Activated naive CD4-positive, alpha-beta T cell treated with anti-CD3 and anti-CD28 coated beads, Interleukin-2, amount 50 U/mL, for 72 hours (primary cell): ENCODE measurements at places on chromosomes 11 and 22.

DNA sequence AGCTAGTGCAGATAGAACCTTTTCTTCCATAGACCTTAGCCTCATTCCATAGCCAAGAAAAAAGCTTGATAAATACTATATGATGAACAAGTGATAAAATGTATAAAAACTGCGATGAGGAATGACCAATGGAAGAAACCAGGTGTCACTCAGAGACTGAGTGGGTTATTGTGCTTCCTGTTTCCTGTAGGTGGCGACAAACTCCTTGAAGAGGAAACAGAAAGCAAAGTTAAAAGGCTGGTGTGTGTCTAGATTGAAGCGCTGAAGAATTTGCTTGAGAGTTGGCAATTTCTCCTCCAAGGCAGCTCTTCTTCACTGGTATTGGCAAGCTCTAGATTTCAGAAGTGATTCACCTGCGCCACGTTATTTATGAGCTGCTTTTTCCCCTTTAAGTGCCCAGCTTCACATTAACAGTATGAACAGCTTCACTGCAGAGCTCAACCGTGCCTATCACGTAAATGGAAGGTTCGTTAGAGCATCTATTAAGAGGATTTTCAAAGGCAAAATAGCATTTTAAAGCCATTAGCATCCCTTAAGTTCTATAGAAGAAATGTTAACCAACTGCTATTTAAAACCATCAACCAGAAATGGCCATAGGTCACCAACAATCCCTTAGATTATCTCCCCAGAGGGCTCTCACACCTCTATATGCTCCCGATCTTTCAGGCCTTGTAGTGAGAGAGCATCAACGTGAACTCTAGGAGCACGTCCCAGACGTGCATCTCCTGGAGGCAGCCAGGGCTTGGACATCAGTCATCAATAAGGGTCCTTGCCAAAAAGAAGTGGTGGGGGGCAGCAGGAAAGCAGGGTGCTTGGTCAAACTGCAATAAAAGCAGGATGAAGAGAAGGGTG, 179.4 kb downstream of the CADM1 start:
- DNase-seq = no peak

DNA sequence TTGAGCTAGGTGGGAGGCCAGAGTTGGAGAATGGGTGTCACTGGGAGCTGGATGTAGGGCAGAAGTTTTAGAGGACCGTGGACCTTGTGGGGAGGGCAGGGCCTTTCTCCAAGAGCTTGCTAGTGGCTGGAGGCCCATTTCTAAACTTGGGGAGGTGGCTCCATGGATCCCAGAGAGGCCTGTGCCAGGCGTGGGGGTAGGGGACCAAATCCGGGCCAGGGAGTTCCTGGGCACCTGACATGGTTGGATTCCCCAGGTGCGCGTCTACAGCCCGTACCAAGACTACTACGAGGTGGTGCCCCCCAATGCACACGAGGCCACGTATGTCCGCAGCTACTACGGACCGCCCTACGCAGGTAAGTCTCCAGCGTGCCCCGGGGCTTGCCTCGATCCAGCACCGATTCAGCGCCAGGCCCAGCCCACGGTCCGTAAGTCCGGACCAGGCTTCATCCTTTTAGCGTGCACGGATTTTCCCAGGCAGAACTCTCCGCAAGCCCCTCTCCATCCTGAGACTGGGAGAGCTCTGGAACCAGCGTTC, 14.2 kb downstream of the PLEKHB1 start:
- no peak for DNase-seq

GRCh38 chr22:36977401-36977861, 41.8 kb downstream of the TST start:
- DNase-seq = peak; percentile 70

DNA sequence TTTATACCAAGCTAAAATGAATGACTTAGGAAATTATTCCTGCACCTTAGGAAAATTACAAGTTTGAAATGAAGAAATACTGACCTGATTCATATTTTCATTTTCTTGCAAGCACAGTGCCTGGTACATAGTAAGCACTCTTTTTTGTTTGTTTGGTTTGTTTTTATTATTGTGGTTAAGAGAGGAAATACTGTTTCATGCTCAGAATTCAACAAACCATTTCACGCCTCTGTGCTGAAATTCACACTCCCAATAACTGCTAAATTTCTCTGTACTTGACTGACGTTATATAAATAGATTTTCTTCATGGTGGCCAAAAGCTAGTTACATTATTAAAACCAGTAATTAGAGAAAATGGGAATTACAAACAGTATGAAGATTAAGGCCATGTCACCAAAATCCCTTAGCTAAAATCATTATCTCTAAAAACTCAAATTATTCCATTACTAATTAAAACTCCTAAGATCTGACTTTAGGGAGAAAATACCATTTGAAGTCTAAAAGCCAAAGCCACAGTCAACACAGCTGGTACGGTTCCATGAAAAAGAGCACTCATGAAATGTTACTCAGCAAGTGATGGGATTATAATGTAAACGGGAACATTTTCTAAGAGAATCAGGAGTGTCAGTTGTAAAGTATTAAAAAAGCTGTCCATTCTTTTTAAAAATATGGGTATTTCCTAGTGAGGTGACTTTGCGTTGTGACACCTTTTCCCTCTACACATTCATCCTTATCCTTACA, 77.8 kb upstream of the DDI1 start:
- DNase-seq = no peak

GRCh38 chr11:2777386-2777785, 77.6 kb upstream of the KCNQ1OT1 start:
- DNase-seq = no peak

DNA sequence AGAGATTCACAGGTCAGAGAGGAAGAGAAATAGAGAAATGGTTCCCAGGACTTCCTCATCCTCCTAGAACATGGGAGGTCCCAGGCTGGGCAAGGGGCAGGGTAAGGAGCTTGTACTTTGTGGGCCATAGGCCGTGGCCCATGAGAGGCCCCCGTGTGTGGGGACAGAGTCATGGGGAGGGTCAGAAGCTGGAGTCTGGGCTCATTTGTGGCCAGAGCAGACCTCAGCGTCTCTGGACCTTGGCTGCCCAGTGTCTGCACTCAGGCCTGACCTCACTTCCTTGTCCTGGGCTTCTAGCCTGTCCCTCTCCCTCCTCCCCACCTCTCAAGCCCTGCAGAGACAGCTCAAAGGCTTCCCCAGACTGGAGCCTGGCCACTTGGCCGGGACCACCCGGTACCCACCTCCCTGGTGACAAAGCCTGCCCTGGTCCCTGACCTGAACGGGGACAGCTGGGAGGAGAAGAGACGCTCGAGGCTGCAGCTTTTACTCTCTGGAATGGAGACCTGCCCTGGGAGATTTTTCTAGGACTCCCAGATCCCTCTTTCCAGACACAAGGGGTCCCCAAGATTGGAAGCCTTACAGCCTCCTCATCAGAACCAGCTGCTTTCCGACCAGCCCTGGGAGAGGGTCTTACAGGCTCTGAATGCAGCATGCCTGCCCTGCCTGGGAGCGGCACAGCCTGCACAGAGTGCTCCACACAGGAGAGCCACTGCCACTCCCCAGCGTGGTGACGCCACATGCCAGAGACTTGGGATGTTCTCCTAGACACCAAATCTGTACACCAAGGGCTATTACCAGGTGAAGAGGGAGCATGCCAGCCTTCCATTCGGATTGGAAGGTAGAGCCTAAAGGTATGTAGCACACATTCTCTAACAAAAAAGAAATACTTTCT, 569.0 kb upstream of the B3GAT1 start:
- DNase-seq = no peak

GRCh38 chr11:114478768-114479167, 39.5 kb downstream of the REXO2 start:
- DNase-seq = no peak

DNA sequence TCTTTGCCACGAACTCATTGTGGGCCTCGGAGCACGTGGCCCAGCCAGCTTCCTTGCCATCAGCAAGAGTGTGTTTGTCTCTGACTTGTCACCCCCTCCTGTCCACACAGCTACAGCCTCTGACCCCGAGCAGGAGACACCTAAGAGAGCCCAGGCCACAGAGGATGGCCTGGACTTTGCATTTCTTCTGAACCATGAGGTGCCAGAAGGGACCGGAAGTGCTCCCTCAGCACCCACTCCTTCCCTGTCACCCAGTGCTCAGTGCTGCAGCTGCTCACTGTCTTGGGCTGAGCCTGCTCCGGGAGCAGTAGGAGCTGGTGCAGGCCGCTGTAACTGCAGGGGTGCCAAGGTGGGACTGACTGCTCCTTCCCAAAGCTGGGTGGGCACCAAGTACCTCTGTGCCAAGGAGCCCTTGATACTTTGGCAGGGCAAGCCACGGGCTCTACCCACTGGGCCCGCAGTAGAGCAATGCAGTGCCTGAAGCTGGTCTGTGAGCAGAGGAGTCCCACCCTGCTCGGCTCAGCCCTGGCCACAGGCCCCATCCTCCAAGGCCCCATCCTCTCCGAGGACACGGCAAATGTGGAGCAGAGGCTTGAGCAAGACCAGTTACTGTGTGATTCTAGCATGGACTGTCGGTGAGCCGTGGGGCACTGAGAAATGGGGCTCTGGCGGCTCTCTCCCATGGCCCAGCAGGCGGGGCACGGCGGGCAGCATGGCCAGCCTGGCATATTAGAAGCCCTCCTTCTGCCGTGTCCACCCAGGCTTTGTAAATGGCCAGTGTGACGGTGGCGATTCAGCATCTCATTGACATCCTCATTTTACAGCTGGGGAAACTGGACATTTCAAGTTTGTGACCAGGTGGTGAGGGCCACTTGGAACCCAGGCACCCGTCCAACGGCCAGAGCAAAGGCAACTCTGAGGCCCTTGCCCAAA, 6.3 kb downstream of the GRK2 start:
- no peak for DNase-seq

DNA sequence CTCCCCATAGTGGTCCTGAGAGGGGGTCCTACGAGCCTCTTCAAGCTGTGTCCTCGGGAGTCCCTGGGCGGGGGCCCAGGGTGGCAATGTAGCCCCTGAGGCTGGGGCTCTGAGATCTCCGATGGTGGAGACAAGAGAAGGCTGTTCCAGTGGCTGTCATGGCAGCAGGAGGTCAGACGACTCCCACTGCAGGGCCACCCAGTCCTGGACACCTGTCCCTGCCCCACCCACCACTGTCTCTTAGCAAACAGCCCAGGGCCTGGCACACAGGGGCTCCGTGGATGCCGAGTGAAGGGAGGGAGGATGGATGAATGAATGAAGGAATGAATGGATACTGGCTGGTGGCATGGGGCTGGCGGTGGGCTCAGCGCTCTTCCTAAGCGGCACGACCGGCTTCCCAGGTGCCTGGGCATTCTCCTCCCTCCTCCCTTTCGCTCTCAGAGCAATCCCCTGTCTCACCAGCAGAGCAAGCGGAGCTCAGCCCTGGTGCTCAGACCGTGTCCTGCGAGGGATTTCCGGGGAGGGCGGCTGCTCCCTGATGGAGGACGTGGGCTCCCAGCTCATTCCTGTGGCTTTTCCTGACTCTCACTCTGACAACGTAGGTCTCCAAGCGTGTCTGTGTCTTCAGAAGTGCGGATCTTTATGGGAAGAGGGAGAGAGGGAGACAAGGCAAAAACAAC, 1272.6 kb downstream of the BRD1 start:
- no peak for DNase-seq

GRCh38 chr22:40033586-40034380, 39.0 kb downstream of the FAM83F start:
- DNase-seq = no peak

DNA sequence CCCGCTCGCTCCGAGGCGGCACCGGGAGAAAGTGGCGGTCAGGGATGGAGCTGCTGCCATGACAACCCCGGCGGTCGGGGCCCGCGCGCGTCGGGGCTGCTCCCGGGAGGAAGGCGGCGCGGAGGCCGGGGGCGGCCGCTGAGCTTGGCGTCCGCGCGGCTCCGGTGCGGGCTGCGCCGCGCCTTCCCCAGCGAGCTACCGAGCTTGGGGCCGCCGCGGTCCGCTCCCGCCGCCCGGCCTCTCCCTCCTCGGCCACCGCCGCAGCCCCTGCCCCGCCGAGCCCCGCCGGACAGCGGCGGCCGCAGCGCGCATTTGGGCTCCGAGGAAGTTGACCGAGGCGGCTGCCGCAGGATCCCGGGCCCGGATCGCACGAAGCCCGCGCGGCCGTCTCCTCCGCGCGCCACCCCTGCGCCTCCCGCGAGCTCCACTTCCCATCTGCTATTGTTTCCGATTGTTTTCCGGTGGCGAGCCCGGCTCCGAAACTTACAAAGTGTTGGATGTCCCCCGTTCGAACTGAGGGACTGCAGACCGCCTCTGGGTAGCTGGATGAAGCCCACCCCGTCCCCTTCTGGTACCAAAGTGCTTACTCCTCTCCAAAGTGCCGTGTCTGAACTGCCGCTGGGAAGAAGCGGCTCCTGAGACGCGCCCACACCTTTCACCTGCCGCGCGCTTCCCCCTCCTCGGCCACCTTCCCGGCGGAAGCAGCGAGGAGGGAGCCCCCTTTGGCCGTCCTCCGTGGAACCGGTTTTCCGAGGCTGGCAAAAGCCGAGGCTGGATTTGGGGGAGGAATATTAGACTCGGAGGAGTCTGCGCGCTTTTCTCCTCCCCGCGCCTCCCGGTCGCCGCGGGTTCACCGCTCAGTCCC, 540.3 kb downstream of the NTM start:
- no peak for DNase-seq

DNA sequence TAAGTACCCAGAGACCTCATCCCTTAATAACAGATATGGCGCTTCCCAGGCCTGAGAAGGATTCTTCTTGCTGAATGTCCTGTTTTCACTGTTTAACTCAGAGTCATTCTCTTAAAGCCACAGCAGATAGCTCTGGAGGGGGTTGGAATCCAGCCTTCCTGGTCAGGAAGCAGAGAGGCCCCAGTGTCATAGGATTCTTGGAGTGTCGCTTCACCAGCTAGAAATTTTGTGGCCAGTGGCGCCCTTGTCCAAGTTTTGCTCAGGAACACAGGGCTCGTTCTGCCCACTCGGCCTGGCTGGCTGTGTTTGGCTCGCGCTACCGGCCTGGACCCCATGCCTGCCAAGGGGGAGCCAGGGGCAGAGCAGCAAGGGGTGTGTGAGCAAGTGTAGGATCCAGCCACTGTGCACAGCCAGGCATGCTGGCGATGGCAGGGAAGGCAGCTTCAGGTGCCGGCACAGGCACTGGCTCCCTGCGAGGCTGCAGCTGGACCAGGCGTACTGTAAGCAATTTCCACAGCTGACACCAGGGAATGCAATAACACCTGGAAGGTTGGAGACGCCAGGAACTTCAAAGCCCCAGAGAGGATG, 214.8 kb upstream of the SESN3 start:
- DNase-seq = no peak

DNA sequence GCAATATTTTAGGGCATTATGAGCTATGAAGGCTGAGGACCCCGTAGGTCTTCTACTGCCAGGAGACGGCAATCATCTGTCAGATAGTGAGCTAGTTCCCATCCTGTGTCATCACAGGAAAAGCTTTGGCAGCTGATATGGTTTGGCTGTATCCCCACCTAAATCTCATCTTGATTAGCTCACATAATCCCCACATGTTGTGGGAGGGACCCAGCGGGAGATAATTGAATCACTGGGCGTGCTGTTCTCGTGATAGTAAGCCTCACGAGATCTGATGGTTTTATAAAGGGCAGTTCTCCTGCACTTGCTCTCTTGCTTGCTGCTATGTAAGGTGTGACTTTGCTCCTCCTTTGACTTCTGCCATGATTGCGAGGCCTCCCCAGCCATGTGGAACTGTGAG, 18.1 kb downstream of the CSRP3 start:
- DNase-seq = no peak
